ENCODE measurements at places on chromosomes 5 and 9. TPM values are rescaled to one million over a fixed set of nuclear protein-coding genes. Genes with fewer than 3 reads are reported as not detected.

PDE6A gene
- 0.18 TPM for total RNA-seq

GPR151 gene
- total RNA-seq = 0.54 TPM

SLC35D2 gene
- 37.7 TPM for total RNA-seq

IL9 gene
- total RNA-seq = not detected

PPP2R2B gene
- 115 TPM for total RNA-seq

FAM114A2 gene
- total RNA-seq = 17.4 TPM

FCN2 gene
- not detected for total RNA-seq

Measured in motor neuron (in vitro differentiated cells).